ENCODE measurements at places on chromosomes 11 and 22.

DNA sequence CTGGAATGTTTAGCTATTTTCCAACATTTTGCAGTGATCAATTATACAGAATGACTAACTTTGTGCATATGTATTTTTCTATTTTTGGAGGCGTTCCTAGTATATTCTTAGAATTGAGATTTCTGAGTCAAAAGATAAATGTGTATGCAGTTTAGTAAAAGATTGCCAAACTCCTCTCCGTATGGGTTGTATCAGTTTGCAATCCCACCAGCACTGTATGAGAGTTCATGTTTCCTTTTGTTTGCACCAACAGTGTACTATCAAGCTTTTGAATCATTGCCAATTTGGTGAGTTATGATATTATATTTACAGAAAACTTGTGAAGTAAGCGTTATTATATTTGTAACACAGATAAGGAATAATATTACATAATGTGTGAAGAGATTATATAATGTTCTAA is 658.7 kb downstream of the JRKL start:
- no peak for DNase-seq

GRCh38 chr22:37368058-37368457 is 59.2 kb downstream of the ELFN2 start:
- DNase-seq, result no peak

GRCh38 chr22:22229683-22230420 is 14.7 kb upstream of the VPREB1 start:
- no peak for DNase-seq

GRCh38 chr22:29817724-29818123 is 20.4 kb downstream of the ASCC2 start:
- DNase-seq, result no peak

- DNase-seq, result no peak
Measured at GRCh38 chr11:85517272-85517671, 109.9 kb downstream of the DLG2 start.

DNA sequence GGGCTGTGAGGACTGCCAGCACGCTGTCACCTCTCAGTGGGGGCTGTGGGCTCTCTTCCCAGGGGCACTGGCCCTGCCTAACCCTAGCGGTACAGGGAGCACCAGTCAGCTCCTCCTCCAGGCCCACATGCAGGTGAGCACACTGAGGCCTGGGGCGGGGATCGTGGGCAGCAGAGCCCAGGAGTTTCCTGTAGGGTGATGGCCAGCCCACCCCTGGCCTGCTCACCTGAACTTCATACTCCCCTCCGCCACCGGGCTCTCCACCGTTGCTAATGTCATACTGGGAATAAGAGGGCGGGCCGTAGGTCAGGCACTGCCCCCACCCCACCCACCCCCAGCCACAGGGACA is 10.0 kb upstream of the TREH start:
- no peak for DNase-seq

DNA sequence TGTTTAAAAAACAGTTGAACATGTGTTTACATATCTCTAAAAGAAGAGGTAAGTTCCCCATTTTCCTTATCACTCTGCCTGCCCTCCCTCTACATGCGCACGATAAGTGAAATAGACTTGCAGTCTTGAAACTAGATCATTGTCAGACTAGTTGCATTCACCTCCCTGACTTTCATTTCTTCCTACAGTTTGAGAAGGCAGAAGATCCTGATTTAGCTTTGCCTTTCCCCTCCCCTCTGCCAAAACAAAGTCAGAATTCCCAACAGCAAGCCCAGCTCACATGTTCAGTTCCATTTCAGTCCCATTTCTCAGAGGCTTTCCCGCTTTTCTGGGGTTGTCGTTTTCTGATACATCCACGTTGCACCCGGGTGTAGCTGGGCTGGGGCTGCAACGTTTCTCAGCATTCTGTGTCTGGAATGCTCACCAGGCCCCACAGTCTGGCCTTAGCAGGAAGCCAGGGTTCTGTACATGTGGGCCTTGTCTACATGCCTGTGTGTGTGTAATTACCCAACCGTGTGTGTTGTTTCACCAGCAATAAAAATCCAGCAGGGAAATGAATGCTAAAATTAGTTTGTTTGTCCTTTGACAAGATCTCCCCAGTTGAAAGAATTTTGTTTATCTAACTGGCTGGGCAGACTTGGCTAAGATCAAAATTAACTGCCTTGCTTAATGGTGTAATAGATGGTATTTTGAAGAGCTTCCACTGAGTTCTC is 179.2 kb downstream of the DBX1 start:
- no peak for DNase-seq

DNA sequence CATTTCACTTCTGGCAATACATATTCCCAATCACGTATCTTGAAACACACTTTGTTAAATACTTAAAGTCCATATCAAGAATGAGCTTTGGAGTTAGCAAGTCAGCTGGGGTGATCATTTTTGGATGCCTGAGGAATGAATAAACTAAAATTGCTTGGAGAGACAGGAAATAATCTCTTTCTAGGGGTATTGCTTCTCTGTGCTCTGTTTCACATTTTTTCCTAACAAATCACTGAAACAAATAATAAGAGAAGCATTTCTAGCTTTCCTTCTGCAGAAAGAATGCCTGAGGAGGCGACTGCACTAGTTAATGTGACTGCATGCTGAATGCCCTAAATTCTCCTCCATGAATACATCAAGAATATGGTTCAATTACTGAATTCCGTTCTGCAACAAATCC is 541.4 kb upstream of the CCDC90B start:
- DNase-seq, result no peak

DNA sequence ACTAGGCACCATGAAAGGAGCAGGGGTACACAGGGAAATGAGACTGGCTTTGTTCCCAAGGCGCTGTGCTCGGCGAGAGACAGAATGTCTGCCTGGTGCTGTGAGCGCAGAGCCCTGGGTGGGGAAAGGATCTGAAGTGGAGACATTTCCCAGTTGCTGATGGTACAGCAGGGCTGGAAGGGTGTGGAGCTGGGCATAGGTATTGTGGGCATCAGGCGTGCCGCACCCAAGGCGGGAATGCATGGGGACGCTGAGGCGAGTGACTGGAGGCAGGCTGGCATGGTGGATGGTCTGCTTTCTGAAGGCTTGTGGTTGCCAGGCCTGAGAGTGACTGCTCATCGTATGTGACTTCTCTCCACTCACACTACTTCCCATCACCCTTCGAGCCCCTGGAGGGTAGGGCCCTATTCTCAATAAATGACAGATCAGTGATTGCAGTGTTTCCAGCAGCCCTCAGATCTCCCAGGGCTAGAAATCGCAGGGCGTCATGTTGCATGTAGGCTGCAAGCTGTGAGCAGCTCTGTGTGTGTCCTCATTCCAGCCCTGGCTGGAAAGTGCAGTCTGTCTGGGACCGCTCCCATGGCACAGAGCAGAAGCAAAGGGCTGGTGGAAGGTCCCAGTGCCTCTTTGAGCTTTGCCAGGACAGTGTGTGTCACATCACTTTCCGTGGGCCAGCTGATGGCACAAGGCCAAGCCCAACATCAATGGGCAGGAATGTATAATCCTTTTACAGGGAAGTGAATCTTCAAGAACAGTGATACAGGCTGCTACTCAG is 67.7 kb downstream of the TBC1D22A start:
- DNase-seq, result no peak

DNA sequence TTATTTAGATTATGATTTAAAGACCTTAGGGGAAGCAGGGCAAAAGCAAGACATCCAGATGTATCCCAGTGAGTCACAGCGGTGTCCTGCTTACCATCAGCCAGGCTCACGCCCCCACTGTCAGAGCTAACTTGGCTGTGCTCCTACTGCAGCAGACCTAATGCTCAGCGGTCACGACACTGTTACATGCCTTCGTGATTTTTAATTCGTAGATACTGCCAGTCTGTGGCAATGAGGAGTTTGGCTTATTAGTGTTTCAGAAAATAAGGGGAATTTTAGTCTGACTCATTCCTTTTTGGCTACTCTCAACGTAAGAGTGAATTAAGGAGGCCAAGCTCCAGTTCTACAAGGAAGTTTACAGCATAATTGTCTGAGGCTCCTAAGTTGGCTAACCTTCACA is 22.7 kb downstream of the EFCAB6 start:
- no peak for DNase-seq

- no peak for DNase-seq
Measured at GRCh38 chr11:1389932-1390568, at the start of gene BRSK2. BRSK2 (plus strand) TSS chr11:1389934; CDS start chr11:1390285, 351 bp downstream.

GRCh38 chr11:92839450-92839849 is 130.0 kb upstream of the MTNR1B start:
- DNase-seq, result no peak

DNA sequence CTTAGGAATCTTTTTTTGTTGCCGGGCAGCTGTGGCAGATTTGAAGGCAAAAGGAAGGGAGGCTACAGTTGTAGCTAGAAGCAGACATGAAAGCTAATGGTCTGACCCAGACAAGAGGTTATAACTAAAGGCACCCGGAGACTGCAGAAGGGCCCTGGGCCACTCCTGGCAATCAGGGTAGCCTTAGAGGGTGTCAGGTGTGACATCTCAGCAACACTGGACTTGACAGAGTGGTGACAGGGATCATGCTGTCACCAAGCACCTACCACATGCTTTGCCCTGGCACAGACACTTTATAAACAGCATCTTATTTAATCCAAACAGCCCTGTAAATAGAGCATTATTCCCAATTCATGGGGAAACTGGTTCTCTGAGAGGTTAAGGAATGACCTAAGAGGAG is 25.7 kb downstream of the TUB start:
- DNase-seq, result no peak

- no peak for DNase-seq
Measured at GRCh38 chr22:41201141-41201540, 4.0 kb upstream of the L3MBTL2 start.

DNA sequence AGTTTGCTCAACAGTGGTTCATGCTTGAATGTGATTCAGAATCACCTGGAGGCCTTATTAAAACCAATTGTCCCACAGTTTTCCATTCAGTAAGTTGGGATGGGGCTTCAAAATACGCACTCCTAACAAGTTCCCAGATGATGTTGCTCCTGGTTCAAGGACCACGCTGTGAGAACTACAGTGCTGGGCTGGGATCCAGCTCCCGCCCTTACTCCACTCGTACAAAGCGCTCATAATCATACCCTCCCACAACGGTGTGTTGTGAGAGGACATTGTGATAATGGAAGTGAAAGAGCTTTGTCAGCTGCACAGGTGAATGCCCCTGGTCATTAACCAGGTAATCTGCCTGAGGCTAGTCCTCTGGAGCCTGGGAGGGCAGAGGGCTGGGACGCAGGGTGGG is 1.3 kb upstream of the CD82 start:
- DNase-seq, result no peak

DNA sequence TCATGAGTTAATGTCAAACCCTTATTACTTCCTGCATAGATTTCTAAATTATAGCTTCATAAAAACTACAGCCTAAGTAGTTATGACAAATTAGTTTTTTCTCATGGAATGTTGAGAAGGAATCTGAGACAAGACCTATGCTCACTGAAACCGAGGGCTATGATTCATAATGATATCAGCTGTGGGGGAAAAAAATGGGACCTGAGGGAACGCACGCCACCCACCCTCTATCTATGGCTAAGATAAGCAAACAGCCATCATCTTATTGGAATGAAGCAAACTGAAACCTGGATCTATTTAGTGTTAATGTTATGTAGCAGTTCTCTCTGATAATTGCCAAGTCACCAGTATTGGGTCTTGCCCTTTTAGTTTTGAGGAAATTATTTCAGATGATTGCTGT is 906.9 kb upstream of the RAG2 start:
- no peak for DNase-seq

DNA sequence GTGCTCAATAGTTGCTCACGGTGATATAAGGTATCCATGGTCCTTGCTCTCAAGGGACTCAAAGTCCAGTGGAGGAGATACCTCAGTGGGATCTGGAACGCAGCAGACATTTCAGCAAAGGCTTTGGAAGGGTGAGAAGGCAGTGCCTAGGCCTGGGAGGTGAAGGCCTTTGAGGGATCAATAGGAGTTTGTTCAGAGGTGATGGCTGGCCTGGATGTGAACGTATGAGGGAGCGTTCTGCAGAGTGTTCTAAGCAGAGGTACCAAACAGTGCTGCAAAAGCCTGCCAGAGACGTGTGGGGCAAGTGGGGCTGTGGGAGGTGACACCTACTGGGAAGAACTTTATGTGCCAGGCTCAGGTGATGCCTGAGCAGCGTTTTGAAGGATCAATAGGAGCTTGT is 7.4 kb upstream of the MB start:
- DNase-seq, result no peak

DNA sequence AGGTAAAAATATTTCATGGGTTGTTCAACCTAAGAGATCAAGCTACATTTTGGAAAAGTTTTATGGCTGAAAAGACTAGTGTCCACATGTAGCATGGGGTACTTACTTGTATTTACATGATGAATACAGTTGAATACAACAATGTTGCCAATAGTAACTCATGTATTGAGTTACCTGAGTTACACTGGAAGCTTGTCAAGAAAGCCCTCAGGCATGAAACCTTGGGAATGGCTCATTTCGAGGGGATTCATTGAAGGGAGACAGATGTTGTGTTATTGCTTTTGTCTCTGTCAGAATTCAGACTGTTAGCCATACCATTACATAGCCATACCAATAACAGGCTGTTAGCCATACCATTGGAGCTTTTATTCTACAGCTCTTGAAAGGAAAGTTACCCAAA is 9.2 kb downstream of the OR51F2 start:
- no peak for DNase-seq

DNA sequence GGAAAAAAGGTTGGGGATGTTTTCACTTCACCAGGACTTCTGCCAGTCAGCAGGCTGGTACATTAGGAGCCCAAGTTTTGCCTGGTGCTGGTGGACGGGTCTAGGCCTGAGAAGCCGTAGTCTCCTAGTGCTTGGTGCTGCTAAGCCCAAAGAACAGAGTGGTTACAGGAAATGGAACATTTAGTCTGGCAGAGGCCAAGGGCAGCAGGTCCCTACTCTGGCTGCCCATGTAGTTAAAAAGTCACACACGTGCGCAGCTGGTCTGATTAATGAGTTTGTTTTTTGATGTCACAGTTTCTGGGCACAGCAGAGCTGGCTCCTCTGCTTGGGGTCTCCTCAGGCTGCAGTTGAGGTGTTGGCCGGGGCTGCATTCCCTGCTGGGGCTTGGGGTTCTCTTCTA is 20.6 kb downstream of the BCR start:
- DNase-seq, result no peak

- no peak for DNase-seq
Measured at GRCh38 chr11:120186774-120187591, 23.8 kb upstream of the OAF start.

GRCh38 chr11:92455210-92455790 is 230.7 kb downstream of the FAT3 start:
- no peak for DNase-seq

GRCh38 chr11:57776031-57776521 is 14.5 kb downstream of the CTNND1 start:
- no peak for DNase-seq

DNA sequence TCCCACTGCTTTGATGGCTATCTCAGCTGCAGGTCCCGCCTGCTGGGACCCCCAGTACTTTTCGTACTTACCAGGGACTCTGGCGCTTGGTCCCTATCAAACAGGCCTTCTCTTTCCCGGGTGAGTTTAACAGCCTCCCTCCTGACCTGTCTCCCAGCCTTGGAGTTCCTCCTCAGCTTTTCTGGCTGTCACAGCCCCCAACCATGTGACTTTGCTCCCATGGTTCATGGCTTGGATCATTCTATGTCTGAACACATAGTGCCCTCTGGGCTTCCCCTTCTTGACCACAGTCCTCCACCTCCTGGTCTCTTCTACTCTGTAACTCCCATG is 56.9 kb downstream of the PARVA start:
- no peak for DNase-seq
